ENCODE measurements at places on chromosomes 16 and 17.
A peak's percentile ranks its signal among the peaks of the same experiment; 100 is the strongest.

- DNase-seq, result no peak
These were observed 77.6 kb downstream of the CCDC182 start for GRCh38 chr17:57667461-57667923.

GRCh38 chr16:12971241-12971640 is 69.8 kb downstream of the SHISA9 start:
- DNase-seq, result no peak

GRCh38 chr16:58378401-58378800 is 13.9 kb upstream of the GINS3 start:
- DNase-seq, result no peak

GRCh38 chr17:66351033-66351432 is 48.6 kb downstream of the PRKCA start:
- DNase-seq, result peak; percentile 14

- DNase-seq, result no peak
These were observed 79.6 kb downstream of the BRIP1 start for GRCh38 chr17:61783556-61784304.

DNA sequence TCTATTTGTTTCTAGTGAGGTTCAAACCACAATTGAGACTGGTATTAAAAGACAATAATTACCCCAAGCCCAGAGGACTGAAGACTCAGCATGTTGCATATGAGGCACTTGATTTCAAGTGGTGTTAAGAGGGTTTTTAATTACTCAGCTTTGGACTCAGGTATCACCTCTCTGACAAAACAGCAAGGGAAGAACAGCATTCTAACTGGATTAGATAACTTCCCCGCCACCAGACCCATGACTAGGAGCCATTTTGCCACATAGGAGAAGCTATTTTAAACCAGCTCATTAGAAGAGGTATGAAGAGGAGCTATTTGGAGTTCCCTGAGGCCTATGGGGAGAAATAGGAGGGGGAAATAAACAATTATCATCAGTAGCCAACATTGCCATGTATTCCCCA is 226.1 kb upstream of the TOX3 start:
- DNase-seq, result no peak

DNA sequence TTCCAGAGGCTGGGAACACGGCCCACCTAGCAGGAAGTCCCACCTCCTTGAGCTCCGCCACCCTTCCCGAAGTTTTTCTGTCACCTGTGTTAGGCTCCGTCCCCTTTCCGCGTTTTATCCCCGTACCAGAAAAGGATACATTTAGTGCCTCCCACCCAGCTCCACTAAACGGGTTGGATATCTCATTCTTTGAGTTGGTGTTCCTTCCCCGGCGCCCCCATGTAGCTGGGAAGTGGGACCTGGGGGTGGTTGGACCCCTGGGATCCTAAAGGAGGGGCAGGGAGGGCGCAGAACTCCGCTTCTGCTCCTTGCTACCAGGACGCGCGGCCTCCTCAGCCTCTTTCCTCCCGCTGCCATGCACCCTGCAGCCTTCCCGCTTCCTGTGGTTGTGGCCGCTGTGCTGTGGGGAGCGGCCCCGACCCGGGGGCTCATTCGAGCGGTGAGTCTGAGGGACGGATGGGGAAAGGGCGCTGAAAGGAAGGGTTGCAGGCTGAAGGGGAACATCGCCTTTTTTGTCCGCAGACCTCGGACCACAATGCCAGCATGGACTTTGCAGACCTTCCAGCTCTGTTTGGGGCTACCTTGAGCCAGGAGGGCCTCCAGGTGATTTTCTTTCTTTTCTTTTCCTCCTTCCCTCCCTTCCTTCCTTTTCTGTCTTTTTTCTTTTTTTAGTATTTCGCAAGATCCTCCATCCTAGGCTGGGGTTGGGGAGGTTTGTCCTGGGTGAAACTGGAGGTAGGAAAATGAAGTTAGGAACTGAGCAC is 669 bp downstream of the RNF167 start:
- no peak for DNase-seq

DNA sequence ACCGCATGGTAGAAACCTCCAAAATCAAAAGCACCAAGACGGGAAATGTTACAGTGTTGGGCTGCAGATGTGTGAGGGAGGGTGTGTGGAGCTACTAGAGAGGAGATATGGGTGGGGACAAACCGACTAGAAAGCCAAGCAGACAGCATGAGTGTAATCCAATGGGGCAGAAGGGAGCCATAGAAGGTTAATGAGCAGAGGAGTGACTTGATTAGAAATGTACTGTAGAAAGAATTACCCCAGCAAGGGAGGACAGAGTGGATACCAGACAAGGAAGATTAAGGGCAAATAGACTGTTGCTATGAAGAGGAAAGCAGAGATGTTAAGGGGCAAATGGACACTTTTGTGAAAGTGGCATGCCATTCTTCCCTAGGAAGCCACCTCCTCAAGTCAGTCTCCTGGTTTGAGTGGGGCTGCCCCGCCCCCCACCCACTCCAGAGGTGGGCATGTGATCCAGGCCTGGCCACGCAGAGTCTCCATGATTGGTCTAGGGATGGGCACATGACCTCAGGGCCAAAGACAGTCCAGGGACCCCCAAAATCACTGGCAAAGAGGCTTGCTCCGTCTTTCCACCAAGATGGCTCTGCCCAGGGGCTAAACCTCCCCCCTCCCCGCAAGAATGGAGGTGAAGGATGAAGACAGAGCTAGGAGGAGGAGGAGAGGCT is 4.3 kb downstream of the COTL1 start:
- DNase-seq, result no peak

- DNase-seq, result no peak
These were observed 791 bp upstream of the PLD6 start for GRCh38 chr17:17206913-17207335.

DNA sequence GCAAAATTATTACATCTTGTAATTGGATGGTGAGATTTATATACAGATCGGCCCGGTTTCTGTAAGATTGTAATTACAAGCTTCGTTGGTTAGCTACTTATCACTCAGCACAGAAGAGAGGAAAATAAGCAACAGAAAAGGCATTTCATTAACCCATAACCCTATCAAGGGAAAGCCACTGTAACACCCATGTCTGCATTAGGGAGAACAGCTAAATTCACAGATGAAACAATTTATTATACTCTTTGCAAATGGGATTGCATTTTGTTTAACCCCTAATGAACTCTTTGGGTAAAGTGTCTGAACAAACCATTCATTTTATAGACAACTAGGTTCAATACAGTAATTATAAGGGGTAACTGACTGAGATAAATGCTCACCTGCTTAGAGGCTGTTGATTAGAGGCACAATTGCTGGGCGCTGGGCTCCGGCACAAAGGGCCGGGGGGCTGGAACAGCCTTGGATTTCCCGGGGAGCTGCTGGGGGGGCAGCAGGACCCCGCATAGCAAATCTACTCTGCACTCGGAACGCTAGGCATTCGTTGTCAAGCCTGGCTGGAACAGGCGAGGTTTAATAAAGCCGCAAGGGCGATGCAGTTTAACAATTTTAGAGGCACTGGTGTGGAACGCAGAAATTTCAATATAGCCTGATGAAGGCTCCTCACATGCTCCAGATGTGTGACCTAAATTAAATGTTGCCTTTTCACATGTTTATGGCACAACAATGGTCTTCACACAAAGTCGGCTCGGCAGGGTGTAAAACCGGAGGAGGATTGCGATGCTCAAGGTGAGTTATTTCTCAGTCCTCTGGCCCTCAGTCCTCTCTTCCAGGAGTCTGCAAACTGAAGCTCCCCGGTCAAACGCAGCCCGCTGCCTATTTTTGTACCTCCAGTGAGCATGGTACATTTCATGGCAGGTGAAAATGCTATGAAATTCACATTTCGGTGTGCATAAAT is 134.0 kb upstream of the IRX6 start:
- DNase-seq, result no peak

- peak; percentile 89 for DNase-seq
These were observed 24.9 kb downstream of the CDC42EP4 start for GRCh38 chr17:73286863-73287296.

- DNase-seq, result no peak
These were observed 17.0 kb downstream of the ABCC3 start for GRCh38 chr17:50651661-50652060.

GRCh38 chr17:14873540-14873939 is 391.6 kb downstream of the PMP22 start:
- DNase-seq, result no peak

DNA sequence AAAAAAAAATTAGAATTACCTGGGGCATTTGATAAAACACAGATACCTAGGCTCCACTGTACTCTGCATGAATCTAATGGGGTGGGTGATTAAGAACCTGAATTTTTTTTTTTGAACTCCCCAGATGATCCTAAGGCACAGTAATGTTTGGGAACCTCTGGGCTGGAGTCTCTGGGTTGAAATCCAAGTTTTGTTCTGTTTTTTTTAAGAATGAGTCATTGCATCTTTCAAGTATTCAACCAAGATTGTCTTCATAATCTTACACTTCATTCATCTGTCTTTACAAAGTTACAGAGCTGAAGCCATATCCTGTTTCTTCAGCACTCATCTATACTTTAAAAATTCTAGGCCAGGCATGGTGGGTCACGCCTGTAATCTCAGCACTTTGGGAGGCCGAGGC is 52.6 kb downstream of the PIGL start:
- DNase-seq, result peak; percentile 51

- DNase-seq, result no peak
These were observed 1.3 kb upstream of the PDK2 start for GRCh38 chr17:50093807-50094206.

DNA sequence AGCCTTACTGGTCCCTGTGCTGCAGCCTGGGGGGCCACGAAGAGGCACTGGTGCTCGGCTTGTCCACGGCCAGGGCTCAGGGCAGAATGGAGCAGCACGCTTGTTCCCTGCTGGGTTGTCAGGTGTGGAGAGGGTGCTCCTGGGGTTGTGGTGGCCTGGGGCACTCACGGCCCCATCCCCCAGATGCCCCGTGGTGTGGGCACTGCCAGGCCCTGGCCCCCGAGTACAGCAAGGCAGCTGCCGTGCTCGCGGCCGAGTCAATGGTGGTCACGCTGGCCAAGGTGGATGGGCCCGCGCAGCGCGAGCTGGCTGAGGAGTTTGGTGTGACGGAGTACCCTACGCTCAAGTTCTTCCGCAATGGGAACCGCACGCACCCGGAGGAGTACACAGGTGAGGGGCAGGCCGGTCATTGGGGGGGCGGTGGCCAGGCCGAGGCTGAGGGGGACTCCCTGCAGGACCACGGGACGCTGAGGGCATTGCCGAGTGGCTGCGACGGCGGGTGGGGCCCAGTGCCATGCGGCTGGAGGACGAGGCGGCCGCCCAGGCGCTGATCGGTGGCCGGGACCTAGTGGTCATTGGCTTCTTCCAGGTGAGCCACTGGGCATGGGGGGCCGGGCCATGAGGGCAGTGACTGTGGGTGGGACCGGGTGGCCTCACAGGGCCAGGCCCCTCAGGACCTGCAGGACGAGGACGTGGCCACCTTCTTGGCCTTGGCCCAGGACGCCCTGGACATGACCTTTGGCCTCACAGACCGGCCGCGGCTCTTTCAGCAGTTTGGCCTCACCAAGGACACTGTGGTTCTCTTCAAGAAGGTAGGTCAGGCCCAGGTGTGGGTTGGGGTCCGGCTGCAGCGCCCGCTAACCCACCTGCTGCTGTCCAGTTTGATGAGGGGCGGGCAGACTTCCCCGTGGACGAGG is 1.5 kb downstream of the PDIA2 start:
- DNase-seq, result no peak

DNA sequence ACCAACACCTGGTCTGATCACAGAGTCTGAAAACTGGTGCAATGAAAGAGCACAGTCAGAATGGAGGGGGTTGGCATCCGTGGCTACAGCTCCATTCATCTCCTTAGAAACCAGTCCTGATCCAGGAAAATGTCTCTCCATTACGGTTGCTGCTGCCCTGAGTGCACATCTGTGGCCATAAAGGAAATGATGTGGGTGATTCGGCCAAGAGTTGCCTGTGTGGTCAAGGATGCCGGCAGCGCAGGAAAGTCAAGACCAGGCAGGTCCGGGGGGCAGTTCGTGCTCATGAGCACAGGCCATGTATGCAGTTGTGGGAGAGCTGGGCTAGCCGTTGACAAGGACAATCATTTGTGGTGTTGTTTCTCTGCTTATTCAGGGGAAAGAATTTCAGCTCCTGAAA is 5.9 kb downstream of the XAF1 start:
- no peak for DNase-seq

GRCh38 chr16:66696669-66697630 is at the start of gene CMTM4:
Gene CMTM4 (minus strand): TSS chr16:66696743. CDS start chr16:66696525, 218 bp downstream.
- peak; percentile 82 for DNase-seq

DNA sequence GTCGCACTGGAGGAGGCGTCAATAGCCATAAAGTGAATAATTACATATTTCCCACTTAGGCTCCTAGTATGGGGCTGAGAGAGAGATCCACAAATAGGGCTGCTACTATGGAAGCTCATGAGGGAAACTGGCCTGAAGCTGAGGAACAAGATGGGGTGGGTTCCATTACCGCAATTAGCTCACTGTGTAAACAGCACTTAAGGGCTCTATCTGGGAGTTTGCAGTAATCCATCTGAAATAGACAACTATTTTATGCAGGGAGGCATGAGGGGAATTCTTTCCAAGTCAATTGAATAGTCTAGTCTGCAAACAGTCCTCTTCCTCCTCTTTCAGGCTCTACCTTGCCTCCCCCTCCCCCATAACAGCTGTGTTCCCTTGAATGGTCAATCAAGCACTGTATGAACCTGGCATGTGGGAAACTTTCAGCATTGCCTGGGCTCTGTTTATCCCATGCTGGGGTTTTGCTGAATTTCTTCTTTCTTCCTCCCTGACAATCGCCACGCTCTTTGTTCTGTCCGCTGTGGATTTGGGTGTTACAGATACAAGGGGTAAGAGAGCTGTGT is 56.1 kb upstream of the MAF start:
- DNase-seq, result no peak

DNA sequence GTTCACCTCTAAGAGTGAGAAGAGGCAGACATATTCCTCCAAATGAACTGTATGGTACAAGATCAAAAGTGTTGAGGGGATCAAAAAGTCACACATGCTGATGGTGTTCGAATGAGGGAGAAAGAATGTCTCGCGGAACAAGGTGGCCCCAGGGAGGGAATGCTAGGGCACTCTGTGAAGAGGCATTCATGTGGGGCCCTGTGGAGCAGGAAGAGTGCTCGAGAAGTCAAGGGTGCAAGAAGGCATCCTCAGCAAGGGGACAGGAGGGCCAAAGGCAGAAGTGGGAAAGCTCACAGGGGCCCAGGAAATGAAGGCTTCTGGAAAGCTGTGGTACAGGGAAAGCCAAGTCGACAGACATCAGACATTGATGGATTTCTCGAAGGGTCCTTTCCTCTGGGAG is 6.1 kb upstream of the MYH3 start:
- DNase-seq, result no peak

GRCh38 chr16:62967163-62967562 is 930.9 kb upstream of the CDH8 start:
- DNase-seq, result no peak

DNA sequence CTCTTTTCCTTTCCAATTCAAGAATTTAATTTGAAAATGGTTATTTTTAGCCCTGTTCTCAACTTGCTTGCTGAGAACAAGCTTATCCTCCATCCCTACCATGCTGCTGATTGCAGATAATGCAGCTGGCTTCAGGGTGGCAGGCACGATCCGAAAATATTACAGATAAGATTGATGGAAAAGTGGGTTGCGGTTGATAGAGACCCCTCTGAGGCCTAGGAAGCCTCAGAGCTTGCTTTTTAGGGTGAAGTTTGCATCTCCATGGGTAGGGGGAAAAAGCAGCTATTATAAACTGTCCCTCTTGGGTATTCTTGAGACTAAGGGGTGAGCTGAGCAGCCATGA is 116.5 kb upstream of the GOT2 start:
- DNase-seq, result no peak

- peak; percentile 19 for DNase-seq
These were observed 42.3 kb upstream of the ZNF750 start for GRCh38 chr17:82881900-82882714.

GRCh38 chr17:31663576-31663975 is 195.5 kb downstream of the COPRS start:
- DNase-seq, result no peak

- peak; percentile 27 for DNase-seq
These were observed 8.7 kb upstream of the SYNGR2 start for GRCh38 chr17:78159575-78160158.

GRCh38 chr17:50208611-50209061 is 7.2 kb upstream of the COL1A1 start:
- no peak for DNase-seq

Measured in fibroblast of gingiva (primary cell).